GM03348 (cell line): ENCODE measurements at places on chromosomes 7 and 10.
A peak's percentile ranks its signal among the peaks of the same experiment; 100 is the strongest.

DNA sequence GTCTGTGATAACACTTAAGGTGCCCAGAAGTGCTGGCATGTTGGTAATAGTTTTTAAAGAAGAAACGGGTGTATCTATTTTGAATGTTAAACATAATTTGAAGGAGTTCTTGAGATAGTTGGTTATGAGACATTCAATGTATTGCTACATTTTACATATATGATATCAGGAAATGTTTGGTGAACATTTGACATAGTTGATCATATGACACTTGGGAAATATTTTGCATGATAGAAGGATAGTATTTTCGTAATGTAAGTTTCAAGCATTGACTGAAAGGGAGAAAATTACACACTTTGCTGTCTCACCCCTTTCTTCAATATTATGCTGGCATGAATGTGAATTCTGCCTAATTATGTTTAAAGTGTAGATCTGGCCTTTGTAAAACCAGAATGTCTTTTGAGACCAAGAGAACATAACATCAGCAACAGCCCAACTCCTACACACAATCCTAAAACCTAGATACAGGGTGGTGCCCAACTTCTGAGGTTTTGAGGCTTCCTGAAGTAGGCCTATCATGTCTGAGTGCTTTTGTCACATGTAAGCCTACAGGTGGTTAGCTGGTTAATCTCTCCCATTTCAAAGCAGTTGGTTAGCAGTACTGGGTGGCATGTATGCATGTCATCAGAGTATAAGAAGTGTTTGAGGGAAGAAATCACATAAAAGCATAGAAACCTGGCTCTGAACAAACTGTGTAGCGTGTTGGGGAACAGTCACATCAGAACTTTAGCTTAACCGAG, 2.1 kb downstream of the ADD3 start:
- DNase-seq: no peak

GRCh38 chr10:12655940-12656339, 306.6 kb downstream of the CAMK1D start:
- no peak for DNase-seq

- DNase-seq: peak; percentile 52
These were observed 140.6 kb downstream of the ALOX5 start for GRCh38 chr10:45514291-45515270.

DNA sequence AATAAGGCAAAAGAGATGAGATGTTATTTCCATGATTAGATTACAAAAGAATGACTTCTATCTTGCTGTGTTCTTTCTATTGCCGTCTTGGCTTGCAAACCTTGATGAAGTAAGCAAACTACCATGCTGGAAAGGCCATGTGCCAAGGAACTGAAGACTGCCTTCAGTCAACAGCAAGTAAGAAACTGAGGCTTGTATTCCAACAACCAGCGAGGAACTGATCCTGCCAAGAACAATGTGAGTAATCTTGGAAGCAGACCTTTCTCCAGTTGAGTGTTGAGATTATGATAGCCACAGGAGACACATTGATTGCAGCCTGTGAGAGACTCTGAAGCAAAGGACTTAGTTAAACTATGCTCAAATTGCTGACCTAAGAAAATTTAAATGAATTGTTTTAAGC, 164.6 kb upstream of the GRM3 start:
- no peak for DNase-seq

GRCh38 chr10:34150103-34150502, 665.0 kb downstream of the PARD3 start:
- DNase-seq: no peak

DNA sequence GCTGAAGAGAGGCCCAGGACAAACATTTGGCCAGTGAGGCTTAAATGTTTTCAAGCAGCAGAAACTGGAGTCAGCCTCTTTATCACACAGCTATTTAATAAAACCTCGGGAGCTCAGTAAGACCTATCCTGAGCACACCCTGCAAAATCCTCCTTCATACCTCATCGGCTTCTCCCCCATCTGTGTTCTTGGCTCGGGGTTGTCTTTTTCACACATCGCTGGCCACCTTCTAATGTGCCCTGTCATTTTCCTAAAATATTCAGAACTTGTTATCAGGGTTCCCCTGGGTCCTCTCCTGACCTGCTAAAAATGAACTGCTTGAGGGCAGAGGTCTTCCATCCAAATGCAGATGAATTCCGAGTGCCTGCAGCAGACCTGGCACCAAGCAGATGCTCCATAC, 310.3 kb upstream of the AKR1E2 start:
- DNase-seq: no peak
